ENCODE measurements at places on chromosomes 6 and 20.

GRCh38 chr20:63172726-63173125 is 43.2 kb downstream of the YTHDF1 start:
- no peak for DNase-seq

GRCh38 chr20:46562373-46563169 is 12.1 kb upstream of the OCSTAMP start:
- DNase-seq: peak; percentile 17

- DNase-seq: no peak
These were observed 193.3 kb downstream of the UTRN start for GRCh38 chr6:144478483-144478882.

DNA sequence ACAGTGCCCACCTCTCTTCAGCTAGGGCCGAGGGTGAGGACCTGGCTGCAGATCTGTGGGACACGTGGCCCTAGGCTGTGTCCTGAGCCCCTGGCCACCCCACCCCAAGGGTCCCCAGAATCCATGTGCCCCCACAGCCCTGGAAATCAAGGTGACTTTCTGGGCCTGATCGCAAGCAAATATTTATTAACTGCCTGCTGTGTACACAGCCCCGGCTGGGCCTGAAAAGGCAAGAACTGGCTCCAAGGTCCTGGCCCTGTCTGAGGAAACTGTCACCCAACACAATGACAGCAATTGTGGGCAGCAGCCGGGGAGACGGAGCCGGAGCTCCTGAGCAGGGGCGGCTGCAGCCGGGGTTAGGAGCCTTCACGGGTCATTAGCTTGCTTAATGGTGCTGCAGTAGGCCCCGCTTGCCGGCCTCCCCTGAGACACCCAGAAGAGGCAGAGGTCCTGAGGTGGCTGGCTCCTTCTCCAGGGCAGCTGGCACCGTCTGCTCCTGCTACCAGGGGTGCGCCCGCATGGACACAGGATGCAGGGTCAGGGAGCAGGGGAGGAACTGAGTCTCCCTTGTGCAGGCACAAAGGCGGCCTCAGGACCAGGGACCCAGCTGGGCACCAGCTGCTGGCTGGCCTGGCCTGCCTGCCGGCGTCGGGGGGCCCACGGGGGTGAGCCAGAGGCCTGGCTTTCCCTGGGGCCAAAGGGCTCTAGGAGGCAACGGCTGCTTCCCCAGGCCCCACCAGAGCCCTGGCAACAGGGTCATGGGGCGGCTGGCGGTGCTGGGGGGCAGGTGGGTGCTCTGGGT is 24.1 kb downstream of the NPEPL1 start:
- no peak for DNase-seq

- no peak for DNase-seq
These were observed 12.8 kb upstream of the NUP153 start for GRCh38 chr6:17719323-17720041.

GRCh38 chr6:167146977-167147376 is 10.8 kb downstream of the GPR31 start:
- no peak for DNase-seq

DNA sequence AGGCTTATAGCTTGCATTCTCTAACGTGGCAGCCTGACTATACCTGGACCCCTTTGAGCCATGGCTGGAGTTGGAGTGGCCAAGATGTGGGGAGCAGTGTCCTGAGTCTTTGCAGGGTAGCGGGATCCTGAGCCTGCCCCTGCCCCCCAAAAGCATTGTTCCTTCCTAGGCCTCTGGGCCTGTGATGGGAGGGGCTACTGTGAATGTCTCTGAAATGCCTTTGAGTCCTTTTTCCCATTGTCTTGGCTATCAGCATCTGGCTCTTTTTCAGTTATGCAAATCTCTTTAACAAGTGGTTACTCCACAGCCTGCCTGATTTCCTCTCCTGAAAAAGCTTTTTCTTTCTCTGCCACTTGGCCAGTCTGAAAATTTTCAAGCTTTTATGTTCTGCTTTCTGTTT is 17.0 kb upstream of the PRL start:
- no peak for DNase-seq

- no peak for DNase-seq
These were observed 23.0 kb downstream of the IL17F start for GRCh38 chr6:52221302-52221701.

DNA sequence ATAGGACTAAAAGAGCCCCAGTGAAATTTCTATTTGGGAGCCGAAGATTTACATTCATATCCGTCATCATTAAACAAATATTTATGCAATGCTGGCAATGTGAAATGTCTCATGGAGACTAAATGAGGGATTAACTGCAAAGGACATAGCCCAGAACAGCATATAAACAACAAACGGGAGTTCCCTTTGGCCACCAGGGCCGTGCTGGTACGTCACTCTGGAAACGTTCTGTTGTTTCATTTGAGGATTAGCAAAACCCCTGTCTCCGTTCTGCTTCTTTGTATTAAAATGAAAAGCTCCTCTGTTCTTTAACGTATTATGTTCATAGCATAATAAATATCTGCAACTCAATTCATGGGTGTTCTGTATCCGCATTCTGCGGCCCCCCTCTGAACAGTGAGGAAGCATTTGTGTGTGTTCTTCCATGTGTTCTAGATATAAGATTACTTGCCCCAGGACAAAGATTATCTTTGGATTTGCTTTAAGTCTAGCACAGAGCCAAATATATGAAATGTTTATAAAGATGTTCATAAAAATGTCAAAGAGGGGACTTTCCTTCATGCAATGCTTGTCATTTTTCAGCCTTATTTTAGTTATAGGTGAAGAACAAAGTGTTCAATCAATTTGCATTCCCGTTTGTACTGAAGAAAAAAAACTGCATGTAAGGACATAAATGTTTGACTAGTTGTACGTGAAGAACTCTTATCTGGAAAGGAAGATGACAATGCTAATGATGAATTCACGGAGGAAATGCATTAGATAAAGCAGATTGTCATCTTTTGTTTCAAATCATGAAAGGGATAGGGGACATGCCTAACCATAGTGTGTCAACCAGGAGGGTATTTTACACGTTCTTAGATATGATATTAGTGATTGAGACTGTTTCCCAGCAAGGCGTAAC is 90.0 kb upstream of the TNFAIP3 start:
- no peak for DNase-seq

DNA sequence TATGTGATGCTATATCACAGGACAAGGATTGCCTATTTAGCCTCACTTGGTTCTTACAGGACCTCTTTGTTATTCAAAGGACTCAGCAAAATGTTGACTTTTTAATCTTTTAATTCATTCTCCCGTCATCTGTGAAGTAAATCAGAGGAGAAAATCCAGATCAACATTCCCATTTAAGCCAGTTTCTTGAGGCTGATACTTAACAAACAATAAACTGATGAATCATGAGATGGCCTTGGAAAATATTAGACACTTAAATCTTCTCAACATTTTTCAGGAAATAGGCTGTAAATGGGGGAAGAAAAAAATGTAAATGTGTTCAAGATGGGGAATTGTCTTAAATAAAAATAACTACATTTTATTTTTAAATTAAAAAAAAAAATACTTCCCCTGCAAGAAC is 55.9 kb upstream of the UBR2 start:
- no peak for DNase-seq

GRCh38 chr6:11711003-11711983 is 67.3 kb downstream of the ADTRP start:
- no peak for DNase-seq

DNA sequence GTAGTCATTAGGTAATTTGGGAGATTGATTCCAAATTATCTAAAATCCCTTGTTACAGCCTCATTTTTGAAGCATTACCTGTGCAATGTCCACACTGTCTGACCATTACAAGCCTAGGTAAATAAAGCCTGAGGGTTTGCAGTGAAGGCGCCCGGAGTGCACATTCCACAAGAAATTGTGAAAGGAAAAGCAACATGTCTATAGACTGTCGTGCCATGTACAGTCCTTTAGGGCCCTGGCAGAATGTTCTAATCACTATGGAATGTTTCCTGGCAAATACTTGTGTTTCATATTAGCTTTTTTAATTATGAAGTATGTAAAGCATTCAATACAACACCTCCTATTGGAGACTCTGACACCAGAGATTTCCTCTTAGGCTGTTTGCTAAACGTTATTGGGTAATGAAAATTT is 28.9 kb downstream of the PREP start:
- DNase-seq: no peak

DNA sequence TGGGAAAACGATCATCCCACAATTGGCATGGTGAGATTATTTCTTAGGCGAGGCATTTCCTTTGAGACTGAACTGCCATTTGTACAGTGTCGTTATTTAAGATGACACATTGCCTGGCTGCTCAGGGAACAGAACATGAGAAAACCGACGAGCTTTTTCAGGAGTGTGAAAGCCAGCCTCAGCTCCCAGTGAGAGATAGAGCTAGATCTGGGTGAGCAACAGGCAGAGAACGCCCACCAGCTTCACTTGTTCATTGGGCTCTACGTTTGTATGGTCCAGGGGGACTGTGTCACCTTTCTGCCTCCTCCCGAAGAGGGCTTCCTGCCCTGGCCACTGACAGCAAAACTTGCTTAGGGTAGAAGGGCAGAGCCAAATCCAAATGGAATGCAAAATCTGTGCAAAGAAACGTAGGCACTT is 378.1 kb downstream of the RNGTT start:
- no peak for DNase-seq

DNA sequence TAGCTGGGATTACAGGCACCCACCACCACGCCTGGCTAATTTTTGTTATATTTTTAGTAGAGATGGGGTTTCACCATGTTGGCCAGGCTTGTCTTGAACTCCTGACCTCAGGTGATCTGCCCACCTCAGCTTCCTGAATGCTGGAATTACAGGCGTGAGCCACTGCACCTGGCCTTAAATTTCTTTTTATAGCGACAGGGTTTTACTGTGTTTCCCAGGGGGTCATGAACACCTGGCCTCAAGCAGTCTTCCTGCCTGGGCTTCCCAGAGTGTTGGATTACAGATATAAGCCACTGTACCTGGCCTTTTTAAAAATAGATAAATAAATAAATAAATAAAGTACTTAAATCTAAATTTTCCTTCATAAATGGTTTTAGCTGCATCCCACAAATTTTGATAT is 57.5 kb downstream of the LIN28B start:
- no peak for DNase-seq

GRCh38 chr6:75381877-75382633 is 97.5 kb upstream of the TMEM30A start:
- no peak for DNase-seq

DNA sequence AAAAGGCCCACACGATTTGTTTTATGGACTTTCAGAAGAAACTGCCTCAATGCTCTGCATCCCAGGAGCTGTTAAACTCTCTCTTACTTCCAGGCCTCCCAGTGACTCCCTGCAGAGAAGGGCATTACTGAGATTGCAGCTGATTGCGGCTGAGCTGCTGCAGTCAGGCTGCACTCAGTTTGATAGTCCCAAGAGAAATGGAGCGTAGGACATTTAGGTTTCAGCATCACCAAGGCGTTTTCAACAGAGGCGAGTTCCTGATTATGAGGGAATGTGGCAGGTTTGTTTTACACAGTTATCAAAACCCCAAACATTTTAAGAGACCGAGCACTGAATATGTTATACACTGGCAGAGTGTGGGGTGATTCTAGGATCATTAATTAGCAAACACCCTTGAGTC is 145.6 kb downstream of the TBX18 start:
- DNase-seq: no peak
